Nasal cavity respiratory epithelium epithelial cell of viscerocranial mucosa (primary cell): ENCODE measurements at places on chromosomes 11 and 22. TPM values are rescaled to one million over a fixed set of nuclear protein-coding genes. Genes with fewer than 3 reads are reported as not detected.

TCN2 gene
- 1.0 and 3.3 TPM in 2 replicates for total RNA-seq

ZBTB3 gene
- 9.2 and 13.0 TPM in 2 replicates for total RNA-seq

LMNTD2 gene
- 1.0 and 2.0 TPM in 2 replicates for total RNA-seq

IL10RA gene
- under 0.01 TPM in 2 replicates for total RNA-seq

CARD16 gene
- total RNA-seq, result 1.4 and 13.2 TPM in 2 replicates

CLCF1 gene
- 3.2 and 3.8 TPM in 2 replicates for total RNA-seq

CYP2D6 gene
- 0.34 and 1.8 TPM in 2 replicates for total RNA-seq

SCGB1D2 gene
- not detected in 2 replicates for total RNA-seq

KRTAP5-10 gene
- not detected in 2 replicates for total RNA-seq

GPHA2 gene
- not detected in 2 replicates for total RNA-seq

MYRF gene
- under 0.01 and 0.93 TPM in 2 replicates for total RNA-seq
